ENCODE measurements at places on chromosomes 4 and X.
A peak's percentile ranks its signal among the peaks of the same experiment; 100 is the strongest.

- DNase-seq: no peak
These were observed 4.3 kb downstream of the CFAP99 start for GRCh38 chr4:2423066-2423465.

DNA sequence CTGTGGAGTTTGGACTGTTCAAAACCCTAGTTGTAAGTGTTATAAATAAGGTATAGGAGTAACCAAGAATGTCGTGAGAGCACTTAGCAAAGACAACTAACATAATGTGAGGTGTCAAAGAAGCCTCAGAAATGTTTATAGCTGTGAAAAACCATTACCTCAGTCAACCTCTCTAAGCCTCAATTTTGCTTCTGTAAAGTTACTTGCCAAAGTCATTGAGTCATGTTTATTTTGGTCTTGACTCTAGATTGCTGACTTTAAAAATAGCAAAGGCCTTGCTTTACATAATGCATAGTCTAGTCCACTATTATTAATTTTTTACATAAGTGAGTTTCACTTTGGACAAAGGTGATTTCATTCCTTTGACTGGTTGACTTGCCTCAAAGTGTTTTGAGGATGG is 257.6 kb upstream of the CXXC4 start:
- no peak for DNase-seq

- no peak for DNase-seq
These were observed 37.3 kb downstream of the AFF2 start for GRCh38 chrX:148537556-148538182.

DNA sequence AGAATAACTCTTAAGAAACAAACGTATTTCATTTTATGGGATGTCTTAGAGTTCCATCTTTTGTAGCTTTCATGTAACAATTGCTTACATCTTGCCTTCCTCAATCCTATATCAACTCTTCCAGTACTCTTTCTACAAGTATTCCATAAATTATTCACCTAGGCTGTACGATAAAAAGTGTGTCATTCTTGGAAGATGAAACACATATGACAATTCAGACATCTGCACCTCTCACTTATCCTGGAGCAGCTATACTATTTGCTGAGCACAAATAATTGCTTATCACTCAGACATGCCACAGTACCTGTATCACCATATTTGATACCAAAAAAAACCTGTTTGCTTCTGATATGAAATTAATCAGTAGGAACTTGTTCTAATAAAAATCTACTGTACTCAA is 1.0 kb downstream of the POF1B start:
- DNase-seq: no peak

GRCh38 chr4:38334791-38335190 is 329.2 kb upstream of the KLF3 start:
- DNase-seq: no peak

- no peak for DNase-seq
These were observed 27.2 kb downstream of the HSPA4L start for GRCh38 chr4:127809173-127809800.

DNA sequence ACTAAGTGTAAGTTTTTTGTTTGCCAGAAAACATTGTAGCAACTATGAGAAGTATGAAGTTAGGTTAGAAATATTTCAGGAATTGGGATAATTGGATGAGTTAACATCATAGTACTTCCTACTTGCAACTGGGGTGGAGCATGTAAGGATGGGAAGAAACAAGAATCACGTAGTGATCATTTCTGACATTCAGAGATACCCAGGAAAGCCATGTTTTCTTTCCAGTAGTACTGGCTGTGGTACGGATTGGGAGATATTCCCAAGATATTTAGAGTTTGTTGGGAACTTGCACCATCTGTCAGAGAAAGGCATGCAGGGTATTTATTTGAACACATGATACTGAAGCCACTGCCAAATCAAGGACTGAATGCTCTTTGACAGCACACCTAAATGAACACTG is 87.6 kb upstream of the SLC4A4 start:
- no peak for DNase-seq

GRCh38 chr4:139912445-139912844 is 241.5 kb downstream of the MAML3 start:
- DNase-seq: no peak

DNA sequence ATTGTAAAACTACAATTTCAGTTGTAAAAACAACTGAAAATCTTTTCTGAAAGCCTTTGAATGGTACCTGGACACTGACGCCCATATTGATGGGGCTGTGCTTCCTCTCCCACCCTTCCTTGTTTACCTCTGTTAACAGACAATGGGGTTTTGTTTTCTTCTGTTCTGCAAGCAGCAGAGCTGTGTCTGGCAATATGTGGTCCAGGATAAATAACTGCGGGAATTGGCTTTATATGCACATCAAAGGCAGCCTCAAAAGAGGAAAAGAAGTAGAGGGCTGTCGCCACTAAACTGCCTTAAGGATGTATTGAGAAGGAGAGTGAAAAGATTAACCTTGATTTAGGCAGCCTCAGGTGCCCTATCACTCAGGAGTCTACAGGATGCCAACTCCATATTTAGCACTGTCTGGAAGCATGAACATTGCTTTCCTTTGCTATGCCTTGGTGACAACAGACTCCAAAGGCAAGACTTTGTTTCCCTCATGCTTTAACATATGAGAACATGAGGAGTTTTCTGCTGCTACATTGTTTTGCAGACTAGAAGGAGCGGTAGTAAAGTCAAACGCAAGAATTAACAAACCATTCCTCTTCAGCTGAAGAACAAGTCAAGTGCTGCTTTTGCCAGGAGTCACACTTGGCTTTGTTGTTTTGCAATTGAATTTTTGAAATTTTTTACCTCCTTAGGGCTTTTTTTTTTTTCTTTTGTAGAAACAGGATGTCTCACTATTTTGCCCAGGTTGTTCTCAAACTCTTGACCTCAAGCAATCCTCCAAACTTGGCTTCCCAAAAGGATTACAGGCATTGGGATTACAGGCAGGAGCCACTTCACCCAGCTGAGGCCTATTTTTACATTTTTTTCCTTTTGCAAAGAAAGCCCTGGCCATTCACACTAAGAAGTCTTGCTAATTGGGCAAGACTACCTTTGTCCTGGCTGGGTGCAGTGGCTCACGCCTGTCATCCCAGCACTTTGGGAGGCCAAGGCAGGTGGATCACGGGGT is 3.0 kb downstream of the IL21 start:
- peak; percentile 19 for DNase-seq

- peak; percentile 76 for DNase-seq
These were observed 19.2 kb upstream of the WFS1 start for GRCh38 chr4:6250235-6250983.

GRCh38 chrX:153565996-153566580 is 32.9 kb downstream of the CCNQ start:
- peak; percentile 64 for DNase-seq

DNA sequence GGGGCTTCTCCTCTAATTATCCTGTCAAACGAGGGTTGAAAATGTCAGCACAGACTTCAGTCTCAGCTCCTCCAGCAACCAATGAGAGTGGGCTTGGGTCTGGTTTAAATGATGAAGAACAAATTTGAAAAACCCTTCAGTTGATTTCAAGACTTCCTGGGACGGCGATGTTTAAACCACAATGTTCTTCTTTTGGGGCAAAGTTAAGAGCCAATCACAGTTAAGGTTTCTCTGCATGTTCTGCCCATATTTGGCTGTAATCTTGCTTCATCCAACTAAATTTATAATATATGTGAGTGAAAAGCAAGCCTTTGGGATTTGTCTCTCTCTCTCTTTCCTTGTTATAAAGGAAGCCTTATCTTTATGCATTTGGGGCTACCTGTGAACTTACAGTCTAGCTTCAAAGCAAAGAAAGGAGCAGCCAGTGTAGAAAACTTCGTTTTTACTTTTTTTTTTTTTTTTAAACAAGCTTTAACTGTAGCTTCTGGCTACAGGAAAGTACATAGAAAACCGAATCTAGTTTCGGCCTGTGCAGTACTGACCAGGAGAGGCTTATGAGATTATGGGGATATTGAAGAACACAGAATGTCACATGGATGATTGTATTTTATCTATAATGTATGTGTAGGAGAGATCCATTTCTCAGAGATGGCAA is 46.8 kb upstream of the FAM9C start:
- no peak for DNase-seq

GRCh38 chr4:25923745-25924144 is 9.7 kb downstream of the SMIM20 start:
- no peak for DNase-seq

- DNase-seq: no peak
These were observed 67.8 kb upstream of the ETNPPL start for GRCh38 chr4:108830509-108831244.

- DNase-seq: no peak
These were observed 55.8 kb downstream of the PAK3 start for GRCh38 chrX:111151764-111152163.

- no peak for DNase-seq
These were observed 120.2 kb upstream of the WDFY3 start for GRCh38 chr4:85086721-85087120.

DNA sequence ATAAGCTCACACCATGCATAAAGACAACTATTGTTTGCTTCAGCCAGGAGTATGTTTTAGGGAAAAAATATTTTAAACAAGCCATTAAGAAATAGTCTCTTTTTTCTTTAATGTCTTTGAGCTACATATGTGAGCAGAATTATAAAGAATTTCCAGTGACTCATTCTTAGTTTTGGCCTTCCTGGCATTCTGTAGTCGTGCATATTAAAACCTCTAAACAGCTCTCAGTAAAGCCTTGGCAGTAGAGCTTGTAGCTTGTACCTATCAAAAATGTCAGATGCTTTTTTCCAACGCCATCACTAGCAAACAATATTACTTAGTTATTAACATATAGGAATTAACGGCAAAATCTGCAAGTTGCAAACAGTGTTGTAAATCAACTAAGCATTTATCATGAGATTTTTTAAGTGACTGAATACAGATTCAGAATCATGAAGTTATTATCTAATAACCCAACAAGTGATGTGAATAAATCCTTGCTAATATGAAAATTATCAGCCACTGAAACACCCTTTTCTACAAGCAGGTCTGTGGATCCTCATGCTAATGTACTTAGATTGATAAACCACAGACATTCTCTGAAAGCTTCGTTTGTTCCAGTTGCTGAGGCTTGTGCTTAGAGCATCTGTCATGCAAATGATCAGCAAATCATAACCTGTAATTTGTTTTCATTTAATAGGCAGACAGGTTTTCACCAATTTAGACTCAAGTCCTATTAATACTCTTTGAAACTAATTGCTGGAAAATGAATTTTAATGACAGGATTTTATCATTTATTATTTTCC is 412.0 kb upstream of the ATOH1 start:
- DNase-seq: no peak

DNA sequence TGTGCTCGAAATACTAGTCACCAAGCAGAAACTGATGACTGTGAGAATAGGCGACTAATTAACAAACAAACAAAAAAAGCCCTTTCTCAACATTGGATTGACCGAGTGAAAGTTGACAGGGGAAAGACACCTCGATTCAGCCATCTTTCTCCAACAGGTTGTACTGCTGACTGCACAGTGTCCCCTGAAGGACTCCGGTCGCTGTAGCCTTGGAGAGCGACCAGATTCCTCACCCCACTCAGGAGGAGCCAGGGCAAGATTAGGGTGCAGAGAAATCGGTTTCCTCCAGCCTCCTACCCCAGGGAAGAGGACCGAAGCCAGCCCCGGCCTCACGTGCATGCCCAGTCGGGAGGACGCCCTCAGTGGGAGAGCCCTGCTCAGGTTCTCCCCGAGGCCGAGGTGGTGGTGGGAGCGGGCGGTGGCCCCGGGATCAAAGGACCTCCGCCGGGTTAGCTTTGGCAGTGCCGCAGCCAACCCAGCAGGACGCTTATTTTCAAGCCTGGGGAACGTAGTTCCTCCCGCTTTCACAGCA is 1.1 kb upstream of the RAP1GDS1 start:
- DNase-seq: peak; percentile 54

DNA sequence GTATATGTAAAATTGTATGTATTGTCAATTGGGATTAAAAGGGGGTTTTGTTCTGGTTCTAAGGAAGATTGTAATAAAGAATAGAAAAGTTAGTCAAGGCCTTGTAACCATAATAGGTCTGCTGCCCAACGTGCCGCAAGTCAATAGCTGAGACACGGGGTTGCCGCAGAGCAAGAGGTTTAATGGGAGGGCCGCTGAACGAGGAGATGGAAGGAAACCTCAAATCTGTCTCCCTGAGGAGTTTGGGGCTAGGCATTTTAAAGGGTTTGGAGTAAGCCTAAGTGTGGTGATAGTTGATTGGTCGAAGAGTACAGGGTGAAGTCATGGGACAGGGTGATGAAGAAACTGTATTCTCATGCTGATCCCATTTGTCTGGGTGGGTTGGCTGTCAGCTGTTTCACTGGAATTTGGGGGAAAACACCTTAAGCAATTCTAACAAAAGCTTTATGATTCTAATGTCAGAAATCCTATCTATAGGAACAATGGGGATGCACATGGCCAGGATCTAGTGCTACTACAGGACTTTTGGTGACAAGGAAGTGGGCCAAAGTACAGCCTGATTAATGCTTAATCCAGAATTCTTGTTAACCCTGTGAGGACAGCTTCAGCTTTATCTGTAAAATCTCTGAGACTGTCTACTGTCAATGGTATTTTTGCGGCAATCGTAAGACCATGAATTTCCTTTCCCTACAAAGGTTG is 86.9 kb downstream of the RELL1 start:
- DNase-seq: no peak

DNA sequence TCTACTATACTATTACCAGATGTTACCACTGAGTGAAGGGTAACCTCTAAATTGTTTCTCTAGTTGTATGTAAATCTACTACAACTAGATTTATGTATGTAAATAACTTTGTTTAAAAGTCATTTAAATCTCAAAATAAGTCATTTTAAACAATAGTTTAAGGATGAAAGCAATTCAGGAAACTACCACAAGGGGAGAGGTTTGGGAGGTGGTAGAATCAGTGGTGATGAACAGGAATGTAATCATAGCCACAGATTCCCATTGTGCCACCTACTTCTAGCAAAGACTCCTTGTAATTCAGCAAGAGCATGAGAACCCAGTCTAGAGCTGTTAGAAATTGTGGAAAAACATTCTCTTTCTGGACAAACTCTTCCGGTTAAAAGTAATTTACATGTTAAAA is 234.6 kb downstream of the SLC7A11 start:
- DNase-seq: no peak

GRCh38 chr4:143336781-143337599 is at the start of gene GAB1:
TSS of gene GAB1 (plus strand) at chr4:143336876. CDS start at chr4:143337189, 313 bp downstream.
- peak; percentile 71 for DNase-seq

DNA sequence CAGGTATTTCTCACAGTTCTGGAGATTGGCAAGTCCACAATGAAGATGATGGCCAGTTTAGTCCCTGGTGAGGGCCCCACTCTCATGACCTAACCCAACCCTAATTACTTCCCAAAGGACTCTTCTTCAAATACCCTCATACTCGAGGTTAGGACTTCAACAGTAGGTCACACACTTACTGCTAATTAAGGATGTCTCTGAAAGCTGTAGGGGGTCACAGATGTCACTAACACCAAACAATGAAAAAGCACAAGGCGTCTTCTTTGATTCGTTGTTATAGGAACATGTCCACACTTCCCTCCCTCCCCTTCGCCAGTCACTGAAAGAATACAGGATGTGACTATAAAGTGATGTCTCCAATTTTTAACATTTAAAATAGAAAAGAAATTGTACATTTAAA is 309.7 kb downstream of the PACRGL start:
- no peak for DNase-seq

DNA sequence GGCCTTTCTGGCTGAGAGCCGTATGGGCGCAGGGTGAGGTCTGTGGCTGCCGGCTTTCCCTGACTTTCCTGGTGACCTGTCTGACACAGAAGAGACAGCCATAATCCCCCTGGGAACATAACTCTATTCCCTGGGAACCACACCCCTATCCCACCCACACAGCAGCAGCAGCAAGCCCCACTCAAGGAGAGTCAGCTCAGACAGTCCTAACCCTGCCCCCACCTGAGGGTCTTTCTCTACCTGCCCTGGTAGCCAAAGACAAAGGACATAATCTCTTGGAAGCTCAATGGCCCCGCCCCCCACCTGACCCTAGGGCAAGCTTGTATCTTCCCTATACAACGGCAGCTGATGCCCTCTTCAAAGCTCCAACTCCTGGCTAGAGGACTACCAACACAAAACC is 74.6 kb downstream of the PABPC4L start:
- no peak for DNase-seq

Measured in iPS-NIHi11 (cell line).